ENCODE measurements at places on chromosomes 7 and 10.

DNA sequence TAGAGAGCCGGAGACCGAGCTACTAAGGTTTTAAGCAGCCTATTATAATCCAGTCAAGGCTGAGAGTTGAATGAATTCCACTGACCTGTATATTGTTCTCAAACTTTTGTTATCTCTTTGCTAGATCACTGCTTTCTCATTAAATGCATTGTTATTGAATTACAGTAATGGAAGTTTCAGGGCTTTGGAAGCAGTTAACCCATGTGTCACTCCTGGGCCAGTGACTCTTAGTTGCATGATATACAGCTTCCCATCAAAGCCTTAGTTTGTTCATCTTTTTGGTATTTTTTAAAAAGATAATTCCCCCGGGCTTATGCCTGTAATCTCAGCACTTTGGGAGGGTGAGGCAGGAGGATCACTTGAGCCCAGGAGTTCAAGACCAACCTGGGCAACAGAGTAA, 55.4 kb upstream of the KIAA1217 start:
- H3K4me1 ChIP-seq: no peaks in the 10 kb centered on the region
- no peaks in the 10 kb centered on the region for H3K36me3 ChIP-seq
- no peak overlapping the region for H3K27ac ChIP-seq
- no peaks in the 10 kb centered on the region for H3K27me3 ChIP-seq

DNA sequence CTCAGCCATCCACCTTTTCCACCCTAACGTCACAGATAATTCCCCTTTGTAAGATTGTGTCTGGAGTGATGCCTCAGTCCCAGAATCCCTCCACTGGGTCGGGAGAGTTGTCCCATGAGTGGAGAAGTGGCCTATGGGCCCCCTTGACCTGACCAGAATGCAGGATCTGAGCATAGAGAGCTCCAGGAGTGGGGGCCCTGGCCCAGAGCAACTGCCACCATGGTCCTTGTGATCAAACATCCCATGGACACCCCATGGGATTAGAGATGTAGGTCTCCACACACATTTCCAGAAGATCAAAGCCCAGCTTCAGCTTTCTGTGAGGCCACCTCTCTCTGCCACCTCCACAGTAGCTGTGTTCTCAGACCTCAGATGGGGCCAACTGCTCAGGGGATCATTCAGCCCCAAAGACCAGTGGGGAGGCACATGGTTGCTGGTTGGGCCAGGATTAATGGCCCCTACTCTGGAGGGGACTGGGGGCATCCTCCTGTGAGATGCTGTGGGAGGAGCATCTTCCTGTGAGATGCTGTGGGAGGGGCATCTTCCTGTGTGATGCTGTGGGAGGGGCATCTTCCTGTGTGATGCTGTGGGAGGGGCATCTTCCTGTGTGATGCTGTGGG, 28.5 kb upstream of the DPYSL4 start:
- no peak overlapping the region for H3K27ac ChIP-seq
- H3K27me3 ChIP-seq: peaks cover 10% of the 10 kb centered on the region
- H3K4me1 ChIP-seq: no peaks in the 10 kb centered on the region
- no peaks in the 10 kb centered on the region for H3K36me3 ChIP-seq
- H3K4me3 ChIP-seq: no peak overlapping the region

DNA sequence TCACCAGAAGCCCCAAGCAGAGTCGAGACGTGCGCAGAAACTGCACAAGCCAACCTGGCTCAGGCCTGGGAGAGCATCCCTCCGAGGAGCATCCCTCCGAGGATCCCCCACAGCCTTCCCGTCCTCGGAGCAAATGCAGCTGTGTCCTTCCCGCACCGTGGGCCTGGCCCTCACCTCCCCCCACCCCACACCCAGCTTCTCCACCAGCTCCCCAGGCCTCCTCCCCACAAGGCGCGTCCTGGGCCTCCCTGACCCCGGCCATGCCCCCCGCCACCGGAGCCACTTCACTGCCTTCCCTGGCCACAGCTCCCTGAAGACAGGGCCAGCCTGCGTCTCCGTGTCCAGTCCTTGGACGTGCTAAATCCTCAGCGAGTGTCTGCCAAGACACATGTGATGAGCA, 60.6 kb downstream of the PTPRN2 start:
- no peaks in the 10 kb centered on the region for H3K36me3 ChIP-seq
- H3K4me3 ChIP-seq: no peak overlapping the region
- H3K27ac ChIP-seq: no peak overlapping the region
- no peak for DNase-seq
- no peaks in the 10 kb centered on the region for H3K4me1 ChIP-seq

GRCh38 chr7:101172005-101172853, 6.9 kb upstream of the VGF start:
- peaks cover 20% of the 10 kb centered on the region for H3K36me3 ChIP-seq
- H3K27me3 ChIP-seq: peaks cover 100% of the 10 kb centered on the region
- H3K4me3 ChIP-seq: peak overlapping the region; percentile 61
- no peak overlapping the region for H3K27ac ChIP-seq

- no peak overlapping the region for H3K27ac ChIP-seq
- H3K27me3 ChIP-seq: peaks cover 22% of the 10 kb centered on the region
- no peaks in the 10 kb centered on the region for H3K4me1 ChIP-seq
- no peak for DNase-seq
- H3K36me3 ChIP-seq: no peaks in the 10 kb centered on the region
Observed at GRCh38 chr7:33806298-33807154, 98.8 kb upstream of the BMPER start.

Data from Calu3 (cell line).